ENCODE measurements at places on chromosomes 1 and 21.

GRCh38 chr1:212506666-212507065, 73.9 kb downstream of the NENF start:
- DNase-seq: no peak

DNA sequence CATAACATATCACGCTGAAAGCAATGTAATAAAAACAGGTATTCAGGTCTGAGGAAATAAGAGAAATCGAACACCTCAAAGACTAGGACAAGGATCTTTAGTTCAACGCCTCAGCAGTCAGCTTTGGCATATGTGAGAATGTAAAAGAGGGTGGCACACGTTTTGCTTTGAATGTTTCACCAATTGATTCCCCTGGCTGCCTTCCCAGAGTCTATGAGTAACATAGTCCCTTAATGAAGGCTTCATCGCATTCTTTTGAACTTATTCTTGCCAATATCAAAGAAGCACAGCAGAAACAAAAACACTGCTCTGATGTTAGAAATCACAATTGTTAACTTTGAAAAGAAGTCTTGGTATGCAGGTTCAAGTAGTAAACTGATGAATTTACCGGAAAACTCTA, 764.8 kb downstream of the ADGRL2 start:
- DNase-seq: peak; percentile 85

- no peak for DNase-seq
These were observed 3.7 kb downstream of the PTPN14 start for GRCh38 chr1:214547747-214548146.

DNA sequence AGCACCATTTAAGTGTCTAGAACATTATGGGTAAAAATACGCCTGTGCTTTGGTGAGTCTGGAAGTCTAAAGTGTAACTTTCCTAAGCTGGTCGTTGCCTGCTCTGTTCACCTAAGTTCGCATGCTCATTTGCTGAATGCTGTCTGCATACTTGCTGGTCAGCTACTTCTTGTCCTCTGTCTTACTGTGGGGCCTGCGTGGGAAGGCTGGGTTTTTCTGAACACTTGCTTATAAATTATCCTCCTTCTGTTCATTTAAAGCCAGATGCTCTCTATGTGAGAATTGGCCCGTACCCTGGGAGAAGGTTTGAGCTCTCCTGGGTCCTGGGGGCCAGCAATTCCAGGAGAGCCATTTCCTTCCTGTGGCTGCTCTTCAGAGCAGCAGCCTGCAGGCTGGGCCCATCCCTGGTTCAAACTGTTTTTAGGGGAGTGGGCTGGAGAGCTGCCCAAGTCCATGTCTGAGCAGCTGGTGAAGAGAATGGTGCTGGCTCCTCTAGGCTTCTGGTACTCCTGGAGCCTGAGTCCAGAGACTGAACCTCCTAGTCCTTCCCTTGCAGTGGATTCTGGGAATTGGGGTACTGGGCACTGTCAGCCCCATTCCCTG, 75.7 kb downstream of the GALNT2 start:
- no peak for DNase-seq

DNA sequence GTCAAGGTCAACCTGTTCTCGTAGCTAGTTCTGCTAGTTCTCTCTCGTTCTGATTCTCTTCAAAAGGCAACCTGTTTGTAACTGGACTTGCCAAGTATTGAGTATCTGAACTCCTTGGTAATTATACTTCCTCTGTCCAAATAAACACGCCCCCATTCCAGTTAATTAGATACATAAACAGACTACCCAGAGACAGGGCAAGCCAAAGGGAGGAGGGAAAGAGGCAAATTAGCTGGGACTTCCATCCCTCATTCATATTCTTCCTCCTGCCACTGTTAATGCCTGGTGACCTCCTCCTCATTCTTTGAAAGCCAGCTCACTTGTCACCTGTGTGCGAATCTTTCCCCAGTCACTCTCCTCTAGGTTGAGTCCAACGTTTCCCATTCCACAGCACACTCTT, 62.9 kb downstream of the LPAR3 start:
- DNase-seq: no peak

- DNase-seq: peak; percentile 87
These were observed 21.3 kb downstream of the RRP1 start for GRCh38 chr21:43810505-43811261.

DNA sequence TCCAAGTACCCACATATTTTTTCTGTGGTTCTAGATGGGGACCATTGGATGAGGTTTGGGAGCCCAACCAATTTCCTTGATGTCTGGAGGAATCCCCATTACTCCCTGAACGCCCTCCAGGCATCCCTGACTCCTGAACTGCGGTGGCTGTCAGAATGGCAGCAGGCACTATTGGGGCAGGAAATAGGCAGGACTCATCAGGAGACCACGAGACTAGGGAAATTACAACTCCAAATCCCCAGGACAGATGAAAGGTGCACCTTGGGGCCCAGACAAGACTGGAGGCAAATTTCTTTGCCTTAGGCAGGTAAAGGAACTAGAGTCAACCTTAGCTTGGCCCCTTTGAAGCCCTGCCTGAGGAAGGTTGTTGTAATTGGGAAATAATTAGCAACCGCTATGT, 1.1 kb downstream of the CGN start:
- DNase-seq: no peak

DNA sequence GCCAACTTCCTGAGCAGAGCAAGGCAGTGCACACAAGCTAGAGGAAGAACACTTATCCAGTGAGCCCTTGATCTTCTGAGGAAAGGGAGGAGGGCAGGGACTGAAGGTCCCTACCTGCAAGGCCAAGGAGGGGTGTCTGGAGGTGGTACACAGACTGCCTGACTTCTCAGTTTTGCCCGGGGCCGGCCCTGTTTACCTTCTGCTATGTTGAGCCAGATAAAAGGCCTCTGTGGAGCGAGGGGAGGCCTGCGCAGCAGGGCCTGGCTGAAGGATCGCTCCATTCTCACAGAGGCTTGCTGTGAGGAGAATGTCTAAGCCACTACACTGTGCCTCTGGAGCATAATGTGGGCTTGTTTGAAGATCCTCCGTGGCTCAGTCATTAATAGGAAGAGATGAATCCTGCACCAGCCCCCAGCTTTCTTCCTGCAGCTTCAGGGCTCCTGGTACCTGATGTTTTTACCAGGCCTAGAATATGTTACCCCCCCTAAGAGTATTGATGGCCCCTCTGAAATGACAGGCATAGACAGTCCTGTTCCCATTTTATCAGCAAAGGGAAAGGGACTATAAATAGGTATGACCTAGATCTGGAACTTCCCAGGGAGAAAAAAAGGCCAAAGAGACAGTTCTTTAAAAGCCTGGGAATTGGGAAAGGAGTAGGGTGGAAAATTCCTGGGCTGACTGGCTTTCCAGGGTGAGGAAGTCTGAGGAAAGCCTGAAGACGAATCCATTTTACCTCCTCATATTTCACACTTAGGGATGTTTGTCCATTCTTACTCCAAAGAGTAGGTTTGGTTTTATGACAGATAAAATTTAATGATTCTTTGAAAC, 4.7 kb downstream of the POGK start:
- DNase-seq: no peak

DNA sequence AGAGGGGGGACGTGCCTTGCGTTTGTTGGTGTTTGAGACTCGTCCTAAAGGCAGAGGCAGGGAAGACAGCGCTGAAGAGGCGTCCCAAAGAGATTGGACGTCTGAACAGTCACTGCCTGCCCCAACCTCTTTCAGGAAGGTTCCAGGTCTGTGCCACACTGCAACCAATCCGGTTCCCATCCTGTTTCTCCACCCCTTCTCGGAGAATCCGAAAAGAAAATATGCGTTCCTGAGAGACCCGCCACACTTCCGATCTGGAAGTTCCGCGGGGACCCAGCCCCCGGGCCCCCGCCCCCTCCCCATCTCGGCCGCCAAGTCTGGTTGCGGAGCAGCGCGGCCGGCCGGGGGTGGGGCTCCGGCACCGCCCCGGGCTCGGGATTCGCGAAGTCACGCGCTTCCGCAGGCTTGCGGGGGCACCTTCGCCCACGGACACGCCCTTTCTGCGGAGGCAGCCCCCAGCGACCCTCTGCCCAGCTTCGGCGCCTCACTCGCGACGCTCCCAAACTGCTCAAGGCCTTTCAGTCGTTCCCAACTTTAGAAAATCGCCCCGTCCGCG, 124.5 kb upstream of the DPYD start:
- peak; percentile 60 for DNase-seq

- DNase-seq: no peak
These were observed 156.0 kb downstream of the PGBD5 start for GRCh38 chr1:230270185-230270558.

DNA sequence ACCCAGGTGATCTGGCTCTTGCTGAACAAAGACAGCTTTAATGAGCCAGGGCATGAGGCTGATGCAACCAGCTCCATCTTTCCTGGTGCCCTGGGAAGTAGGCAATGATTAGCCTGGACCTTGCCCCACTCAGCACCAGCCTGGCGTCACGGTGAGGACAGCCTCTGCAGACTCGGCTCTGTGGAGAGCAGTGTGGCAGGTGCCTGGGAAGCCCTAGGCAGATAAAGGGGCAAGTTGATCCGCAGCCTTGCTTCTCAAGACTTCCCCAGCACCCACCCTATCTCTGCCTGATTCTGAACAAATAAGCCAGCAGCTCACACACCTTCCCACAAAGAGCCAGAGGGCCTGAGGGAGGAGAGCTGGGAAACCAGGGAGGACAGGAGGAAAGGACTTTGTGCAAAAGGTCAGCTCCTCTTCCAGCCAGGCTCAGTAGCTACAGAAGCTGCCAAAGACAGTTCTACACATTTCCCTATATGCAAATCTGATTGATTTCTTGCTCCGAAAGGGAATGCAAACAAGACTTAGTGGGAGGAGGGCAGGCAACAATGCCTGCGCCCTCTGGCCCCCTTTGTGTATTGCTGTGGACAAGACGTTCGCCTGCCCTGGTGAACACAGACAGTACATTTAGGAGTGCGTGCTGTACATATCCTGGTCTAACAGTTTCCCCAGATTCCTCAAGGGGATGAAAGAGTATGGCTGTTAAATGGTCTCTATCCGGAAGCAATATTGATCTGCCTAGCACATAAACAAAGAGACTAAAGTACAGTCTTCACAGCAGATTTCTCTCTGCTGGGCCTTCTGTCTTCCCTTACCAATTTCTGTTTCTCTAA, 63.8 kb downstream of the BCAR3 start:
- no peak for DNase-seq

DNA sequence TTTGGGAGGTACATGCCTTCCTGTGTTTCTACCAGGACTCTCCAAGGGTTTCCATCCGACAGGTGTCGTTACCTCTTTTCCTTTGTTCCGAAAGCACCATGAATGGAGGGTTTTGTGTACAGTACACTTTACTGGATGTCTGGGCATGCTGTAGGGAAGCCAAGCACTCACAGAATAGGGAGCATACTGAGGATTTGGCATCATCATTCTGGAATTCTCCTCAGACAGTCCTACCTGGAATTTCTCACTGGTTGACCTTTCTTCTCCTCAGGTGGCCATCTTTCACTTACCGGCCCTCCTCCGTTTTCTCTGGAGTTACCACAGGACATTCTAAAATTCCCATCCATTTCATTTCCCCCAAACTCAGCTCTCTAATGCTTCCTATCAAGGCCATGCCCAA, 5.9 kb upstream of the MPL start:
- no peak for DNase-seq

DNA sequence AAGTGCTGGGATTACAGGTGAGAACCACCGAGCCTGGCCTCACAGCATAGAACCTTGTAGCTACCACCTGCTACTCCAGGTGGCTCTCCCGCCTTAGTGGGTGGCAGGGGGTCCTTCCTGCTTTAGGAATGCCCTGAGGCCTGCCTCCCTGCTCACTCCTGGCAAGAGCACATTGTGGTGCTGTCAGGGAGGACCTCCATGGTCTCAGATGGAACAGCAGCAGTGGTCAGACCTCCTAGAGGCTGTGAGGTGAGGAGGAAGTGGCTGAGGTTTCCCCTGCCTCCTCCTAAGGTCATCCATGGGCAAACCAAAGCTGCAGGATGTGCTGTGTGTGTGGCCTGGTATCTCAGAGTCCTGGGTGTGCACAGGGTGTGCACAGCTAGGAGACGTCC, 6.7 kb downstream of the SOX13 start:
- DNase-seq: no peak

Data from foreskin fibroblast (primary cell).